NCI-H226 (cell line): ENCODE measurements at places on chromosomes 5 and 9.

- DNase-seq: no peak
Measured at GRCh38 chr5:41093803-41094202, 22.7 kb upstream of the MROH2B start.

GRCh38 chr5:96084874-96085506 is 123.3 kb upstream of the ELL2 start:
- no peak for DNase-seq

DNA sequence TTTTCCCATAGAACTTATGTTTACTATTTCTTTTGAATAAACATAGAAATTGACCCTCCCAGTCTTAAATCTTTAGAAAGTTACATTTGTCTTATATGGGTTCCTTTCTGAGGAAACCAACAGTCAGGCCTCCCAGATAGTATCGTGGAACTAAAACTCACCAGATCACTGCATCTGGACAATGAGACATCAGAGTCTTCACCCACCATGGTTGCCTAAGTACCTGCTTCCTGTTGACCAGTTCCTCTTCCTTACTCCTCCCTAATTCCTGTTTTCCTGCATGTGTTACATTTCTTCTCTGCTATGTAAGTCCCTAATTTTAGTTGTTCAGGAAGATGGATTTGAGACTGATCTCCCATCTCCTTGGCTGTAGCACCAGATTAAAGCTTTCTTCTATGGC is 462.2 kb downstream of the DIRAS2 start:
- no peak for DNase-seq

DNA sequence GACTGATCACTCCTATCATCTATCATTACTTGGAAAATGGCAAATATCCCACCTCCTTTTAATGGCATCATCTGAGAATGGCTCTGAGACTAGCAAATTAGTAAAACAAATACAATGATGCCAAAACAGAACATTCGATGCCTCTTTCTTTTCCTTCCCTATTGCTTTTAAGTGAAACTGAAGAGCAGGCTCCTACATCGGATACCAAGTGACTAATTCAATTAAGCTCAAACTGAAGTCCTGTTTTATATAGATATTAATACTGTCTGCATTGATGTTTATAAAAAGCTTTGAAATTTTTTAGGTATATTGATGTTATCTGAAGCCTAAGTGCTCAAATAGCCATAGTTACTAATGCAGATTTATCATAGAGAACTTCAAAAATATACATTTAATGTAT is 43.9 kb downstream of the SAXO1 start:
- no peak for DNase-seq

DNA sequence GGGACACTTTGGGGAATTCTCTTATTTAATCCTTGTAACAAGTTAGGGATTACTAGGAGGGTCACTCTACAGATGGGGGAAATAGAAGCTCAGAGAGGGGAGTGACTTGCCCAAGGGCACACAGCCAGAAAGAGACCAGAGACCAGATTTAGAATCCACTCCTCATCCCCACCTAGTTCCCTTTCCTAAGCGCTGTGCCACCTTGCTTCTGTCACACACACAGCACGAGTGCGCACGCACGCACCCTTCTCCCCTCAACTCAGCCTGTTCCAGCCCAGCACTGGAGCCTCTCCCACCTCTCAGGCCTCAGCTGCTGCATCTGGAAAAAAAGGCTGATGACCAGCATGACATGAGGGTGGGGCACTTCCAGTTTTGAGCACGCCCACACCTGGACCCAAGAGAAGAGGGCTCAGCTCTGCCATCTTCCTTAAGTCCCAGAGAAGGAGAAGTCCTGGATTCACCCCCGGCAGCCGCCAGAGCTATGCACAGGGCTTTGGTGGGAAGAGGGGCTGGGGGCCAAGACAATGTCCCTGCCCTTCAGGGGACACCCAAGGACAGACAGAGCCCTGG is 18.5 kb downstream of the NR5A1 start:
- DNase-seq: no peak

DNA sequence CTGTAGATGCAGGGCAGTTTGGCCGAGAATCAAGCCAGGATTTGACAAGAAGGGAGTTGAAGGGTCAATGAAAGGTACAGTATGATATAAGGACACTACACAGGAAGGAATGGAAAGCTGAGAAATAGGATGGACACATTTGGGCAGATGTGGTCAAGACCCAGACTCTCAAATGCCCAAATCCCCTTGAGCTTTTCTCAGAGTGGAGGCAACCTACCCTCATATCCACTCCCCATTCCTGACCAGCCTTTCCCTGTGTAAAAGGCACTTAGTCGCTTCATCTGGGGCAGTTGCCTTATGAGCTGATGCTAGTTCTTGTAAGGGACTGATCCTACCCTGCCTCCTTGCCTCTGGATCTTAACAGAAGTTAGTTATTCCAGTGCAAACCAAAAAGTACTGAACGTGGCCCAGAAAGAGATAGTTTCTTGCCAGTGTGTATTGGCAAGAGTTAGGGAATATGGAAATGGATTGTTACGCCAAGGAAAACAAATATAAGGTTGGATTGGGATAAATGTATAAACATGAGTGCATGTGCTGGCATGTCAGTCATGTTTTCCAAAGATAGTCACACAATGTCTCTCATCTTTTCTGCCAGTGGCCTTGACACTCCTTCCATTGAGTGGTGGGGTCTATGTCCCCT is 4.1 kb upstream of the MCCC2 start:
- DNase-seq: no peak

- no peak for DNase-seq
Measured at GRCh38 chr9:21381448-21382339, 3.5 kb downstream of the IFNA2 start.
